ENCODE measurements at places on chromosomes 7 and 10.

- no peak for DNase-seq
Observed at GRCh38 chr7:55516409-55516808, 55.9 kb downstream of the VOPP1 start.

- DNase-seq: no peak
Observed at GRCh38 chr10:48623009-48623408, 18.1 kb upstream of the ARHGAP22 start.

DNA sequence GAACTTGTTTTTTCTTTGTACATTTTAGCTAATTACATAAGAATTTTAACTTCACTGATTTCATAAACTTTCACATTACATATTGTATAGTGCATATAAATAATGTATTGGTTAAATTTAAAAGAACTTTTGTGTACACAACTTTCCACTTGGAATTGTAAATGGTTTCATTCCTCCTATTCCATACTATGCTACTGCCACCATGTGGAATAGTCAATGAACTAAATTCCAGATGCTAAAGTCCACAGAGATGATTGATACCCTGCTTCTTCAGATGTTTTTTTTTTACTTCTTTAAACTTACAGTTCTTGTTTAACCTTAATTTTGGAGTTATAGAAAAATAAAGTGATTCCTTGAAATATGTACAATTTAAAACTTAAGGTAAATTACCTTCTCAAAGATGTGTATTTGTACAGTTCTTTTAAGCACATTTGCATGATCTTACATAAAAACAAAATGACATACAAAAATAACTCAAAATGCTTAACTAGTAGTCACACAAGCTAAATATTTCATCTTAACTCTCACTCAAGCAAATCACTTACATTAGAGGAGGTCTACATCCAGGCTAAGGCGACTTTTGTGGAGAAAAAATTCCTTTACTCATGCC lies 247.6 kb upstream of the HGF start:
- no peak for DNase-seq

DNA sequence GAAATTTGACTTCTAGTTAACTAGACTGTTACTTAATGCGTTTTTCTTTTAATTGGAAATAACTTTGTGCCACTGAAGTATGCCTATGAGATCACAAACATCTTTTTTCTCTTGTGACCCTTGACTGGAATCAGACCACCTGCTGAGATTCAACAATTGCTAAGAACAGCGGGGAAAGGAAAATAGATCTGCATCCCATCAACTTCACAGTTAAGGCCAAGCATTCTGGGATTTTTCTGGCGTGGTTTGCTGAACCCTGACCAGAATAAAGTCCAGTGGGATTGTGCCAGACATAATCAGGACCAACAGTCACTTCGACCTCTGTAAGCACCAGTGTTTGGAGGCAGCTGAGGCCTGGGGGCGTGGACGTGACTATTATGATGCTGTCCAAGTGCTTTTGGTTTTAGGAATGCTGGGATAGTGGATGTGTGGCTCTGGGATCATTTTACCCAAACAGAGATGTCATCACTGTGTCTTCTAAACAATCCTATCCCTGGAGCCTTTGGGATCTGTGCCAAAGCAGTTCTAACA lies 373.3 kb upstream of the PRKCQ start:
- no peak for DNase-seq

DNA sequence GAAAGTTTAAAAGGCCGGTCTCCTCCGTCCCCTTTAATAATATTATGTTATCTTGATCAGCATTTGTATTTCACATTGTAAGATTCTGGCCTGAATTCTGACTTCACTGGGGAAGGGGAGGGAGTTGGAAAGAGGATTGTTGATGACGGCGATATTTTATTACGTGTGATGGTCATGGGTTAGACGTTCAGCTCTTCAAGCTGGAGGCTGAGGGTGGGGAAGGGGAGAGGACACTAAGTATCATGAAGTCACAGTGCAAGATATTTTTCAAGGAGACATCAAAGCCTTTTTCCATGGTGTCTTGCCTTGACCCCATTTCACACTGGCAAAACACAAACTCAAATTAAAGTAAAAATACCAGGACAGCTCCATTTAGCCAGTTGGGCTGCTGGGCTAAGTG lies 126.7 kb downstream of the WDR11 start:
- DNase-seq: peak; percentile 71

- DNase-seq: no peak
Observed at GRCh38 chr7:37113661-37114355, 334.9 kb downstream of the ELMO1 start.

DNA sequence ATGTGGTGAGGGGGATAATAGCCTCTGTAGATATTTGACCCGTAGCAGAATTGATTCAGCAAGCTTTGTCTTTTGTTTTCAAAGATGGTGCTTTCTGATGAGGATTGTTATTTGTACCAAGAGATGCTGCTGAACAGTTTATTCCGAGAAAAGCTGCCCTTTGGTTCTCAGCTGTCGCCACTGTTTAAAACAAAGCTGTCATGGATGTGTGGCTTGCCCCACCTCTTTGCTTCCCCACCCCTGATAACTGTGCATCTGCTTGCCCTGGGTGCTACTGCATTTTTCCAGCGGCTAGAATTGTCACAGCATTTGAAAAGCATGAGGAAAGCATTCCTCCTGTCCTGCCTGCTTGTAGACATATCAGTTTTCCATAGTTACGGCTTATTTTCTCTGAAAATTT lies 226.9 kb upstream of the CSTF2T start:
- DNase-seq: no peak

GRCh38 chr10:92384741-92385140 lies 93.8 kb downstream of the MARCHF5 start:
- no peak for DNase-seq

- no peak for DNase-seq
Observed at GRCh38 chr7:73706126-73707044, 13.1 kb downstream of the STX1A start.

GRCh38 chr10:50794490-50794889 lies 54.8 kb downstream of the ASAH2B start:
- DNase-seq: no peak

DNA sequence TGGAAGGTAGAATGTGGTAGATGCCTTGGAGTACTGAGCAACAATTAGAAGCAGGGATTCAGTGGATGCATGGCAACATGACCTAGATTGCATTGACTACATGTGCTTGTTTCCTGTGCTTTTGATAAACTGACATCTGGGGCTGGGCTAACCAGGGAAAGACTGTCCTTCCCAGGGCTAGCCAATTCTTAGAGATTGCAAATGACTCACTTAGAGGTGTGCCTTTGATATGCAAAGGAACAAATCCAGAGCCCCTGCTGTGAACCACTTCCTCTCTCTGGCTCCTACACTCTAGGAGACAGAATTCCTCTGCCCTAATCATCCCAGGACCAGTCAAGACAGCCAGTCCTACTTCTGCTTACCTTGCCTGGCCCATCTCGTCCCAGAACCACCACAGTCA lies 651.5 kb downstream of the LRMDA start:
- DNase-seq: no peak

- DNase-seq: peak; percentile 39
Observed at GRCh38 chr7:47586925-47587324, 5.0 kb upstream of the TNS3 start.

GRCh38 chr7:131284702-131285419 lies 42.8 kb upstream of the MKLN1 start:
- DNase-seq: peak; percentile 34

DNA sequence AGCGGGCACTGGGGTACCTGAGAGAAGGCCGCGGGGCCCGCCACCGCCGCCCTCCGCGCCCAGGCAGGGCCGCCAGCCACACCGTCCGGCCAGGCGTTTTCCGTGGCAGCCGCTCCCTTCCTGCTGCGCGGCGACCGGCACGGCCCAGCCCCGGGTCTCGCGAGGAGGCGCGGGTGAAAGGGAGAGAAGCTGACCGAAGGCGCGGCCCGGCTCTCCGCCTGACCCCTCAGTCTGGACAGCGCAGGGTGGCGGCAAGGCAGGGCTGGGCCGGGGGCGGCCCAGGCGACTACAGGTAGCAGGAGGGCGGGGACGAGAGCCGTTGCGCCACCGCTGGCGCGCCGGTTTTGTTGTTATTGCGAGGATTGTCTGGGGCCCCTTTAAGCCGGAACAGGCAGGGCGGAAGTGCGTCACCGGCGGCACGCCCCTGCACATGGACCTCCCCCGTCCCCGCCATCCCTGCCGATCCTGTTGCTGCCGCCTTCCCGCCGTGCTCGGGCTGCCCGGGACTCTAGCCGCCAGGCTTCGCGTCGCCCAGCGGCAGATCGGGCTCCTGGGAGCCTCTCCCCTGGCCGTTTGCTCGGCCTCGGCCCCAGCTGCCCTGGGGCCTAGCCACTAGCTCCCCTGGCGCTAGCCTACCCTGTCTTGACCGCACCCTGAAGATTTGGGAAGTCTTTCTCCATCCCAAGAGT lies at the start of gene HERPUD2:
HERPUD2 (minus strand) TSS at position 352 of the 689 bp plus-strand sequence. CDS start 805 bp downstream, outside the sequence.
- peak; percentile 96 for DNase-seq

DNA sequence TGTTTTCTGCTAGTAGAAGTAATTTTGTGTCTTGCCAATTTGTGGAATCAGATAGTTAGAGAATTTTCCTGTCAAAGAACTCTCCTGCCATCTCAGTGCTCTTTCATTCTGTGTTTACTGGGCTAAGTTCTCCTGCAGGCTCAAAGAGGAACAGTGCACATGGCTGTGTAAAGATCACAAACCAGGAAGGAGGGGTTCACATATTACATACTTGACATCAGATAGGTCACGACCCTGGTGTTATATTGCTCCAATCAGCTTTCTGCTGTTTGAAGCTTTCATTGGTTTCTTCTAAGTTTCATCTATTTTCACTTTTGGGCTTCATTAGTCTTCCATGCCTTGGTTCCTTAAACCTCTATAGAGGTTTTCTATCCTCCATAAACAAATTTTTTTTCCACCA lies 13.5 kb upstream of the ELMO1 start:
- DNase-seq: no peak

DNA sequence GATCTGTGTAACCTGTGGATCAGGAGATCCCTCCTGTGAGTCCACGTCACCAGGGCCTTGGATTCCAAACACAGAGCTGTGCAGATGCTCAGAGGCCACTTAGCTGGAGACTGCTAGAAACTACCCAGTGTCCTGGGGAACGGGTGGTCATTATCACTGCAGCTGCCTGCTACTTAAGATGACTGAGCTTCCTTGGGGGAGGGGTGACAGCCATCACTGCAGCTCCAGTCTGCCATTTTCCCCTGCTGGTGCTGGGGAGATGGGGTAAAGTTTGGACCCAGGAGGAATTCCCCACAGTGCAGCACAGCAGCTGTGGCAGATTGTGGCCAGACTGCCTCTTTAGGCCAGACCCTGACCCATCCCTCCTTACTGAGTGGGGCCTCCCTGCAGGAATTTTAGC lies 78.8 kb upstream of the VOPP1 start:
- no peak for DNase-seq

GRCh38 chr10:59271160-59271559 lies 91.2 kb downstream of the FAM13C start:
- no peak for DNase-seq

DNA sequence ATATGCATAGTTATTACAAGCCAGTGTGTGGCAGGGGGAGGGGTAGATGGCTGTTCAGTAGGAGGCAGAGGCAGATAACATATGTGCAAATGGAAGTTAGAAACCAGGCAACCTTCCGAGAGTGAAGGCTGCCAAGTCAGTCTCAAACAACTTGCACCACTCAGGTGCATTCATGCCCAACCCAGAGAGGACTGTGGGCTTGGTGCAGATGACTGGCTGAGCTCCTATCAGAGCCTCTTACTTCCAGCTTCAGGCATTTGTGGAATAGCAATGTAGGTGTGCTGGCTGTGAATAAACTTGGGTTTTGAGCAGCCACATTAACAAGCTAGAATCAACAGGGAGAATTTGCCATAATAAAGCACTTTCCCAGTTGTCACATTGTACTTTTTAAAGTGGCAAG lies 789.8 kb downstream of the PHTF2 start:
- DNase-seq: no peak
